ENCODE measurements at places on chromosomes 11 and 22.

- DNase-seq = no peak
Observed at GRCh38 chr11:60830478-60831142, 11.3 kb upstream of the CCDC86 start.

DNA sequence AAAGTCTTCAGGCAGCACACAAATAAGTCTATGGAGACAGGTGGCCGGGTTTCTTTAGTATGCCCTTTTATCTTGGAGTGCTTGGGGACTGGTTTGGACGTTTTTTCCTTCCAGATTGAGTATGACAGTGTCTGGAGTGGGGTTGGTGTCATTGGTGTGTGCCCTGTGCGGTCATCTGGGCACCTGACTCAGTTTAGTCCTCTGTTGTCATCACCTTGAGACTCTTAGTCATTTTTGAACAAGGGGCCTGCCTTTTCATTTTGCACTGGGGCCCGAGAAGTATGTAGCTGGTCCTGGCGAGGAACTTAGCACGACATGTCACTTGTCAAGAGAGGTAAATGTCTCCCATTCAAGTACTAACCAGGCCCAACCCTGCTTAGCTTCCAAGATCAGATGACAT is 27.2 kb upstream of the MYO18B start:
- no peak for DNase-seq

DNA sequence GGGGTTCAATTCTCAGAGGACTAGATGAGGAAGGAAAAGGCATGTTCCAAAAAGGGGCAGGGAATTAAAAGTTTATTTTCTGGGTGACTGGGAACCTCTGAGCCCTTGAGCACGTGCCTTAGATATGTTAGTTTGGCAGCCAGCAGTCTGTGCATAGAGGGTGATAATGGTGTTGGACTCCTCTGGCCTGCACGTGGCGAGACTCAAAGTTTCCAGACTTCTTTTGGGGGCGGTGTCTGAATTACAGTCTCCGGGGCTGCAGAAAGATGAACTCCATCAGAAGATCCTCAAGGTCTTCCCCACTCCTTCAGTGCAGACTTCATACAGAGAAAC is 861 bp upstream of the ZNRF3 start:
- DNase-seq = peak; percentile 51

DNA sequence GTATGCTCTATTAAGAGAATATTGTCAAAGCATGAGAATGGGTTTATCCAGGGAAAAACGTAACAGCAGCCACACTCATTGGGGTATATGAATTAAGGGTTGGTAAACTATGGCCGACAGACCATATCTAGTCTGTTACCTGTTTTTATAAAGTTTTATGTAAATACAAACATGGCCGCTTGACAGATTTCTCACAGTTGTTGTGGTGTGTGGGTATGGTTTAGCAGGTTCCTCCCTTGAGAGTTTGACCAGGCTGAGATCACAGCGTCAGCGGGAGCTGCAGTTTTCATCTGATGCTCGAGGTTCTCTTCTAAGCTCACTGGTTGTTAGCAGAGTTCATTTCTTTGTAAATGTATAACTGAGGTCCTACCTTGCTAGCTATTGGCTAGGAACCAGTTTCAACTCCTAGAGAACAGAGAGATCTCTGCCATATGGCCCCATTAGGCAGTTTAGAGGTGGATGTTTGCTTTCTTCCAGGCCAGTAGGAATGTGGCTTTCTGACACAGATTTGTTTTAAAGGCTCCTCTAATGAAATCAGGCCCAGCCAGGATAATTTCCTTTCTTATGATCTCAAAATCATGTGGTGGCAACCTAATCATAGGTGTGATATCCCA is 45.5 kb upstream of the GRIK4 start:
- no peak for DNase-seq
